ENCODE measurements at places on chromosomes 2 and 18. TPM values are rescaled to one million over a fixed set of nuclear protein-coding genes. Genes with fewer than 3 reads are reported as not detected.

- no peak overlapping the region for H3K4me3 ChIP-seq
- H3K36me3 ChIP-seq, result no peaks in the 10 kb centered on the region
- no peak overlapping the region for H3K27ac ChIP-seq
- no peak for DNase-seq
Observed at GRCh38 chr2:218091746-218092145, 22.7 kb downstream of the RUFY4 start.

- peaks cover 55% of the 10 kb centered on the region for H3K27me3 ChIP-seq
- peaks cover 10% of the 10 kb centered on the region for H3K4me1 ChIP-seq
- DNase-seq, result no peak
- peak overlapping the region; percentile 63 for H3K4me3 ChIP-seq
Observed at GRCh38 chr2:231926761-231927565, 767 bp upstream of the NPPC start.

GRCh38 chr18:55607773-55608172, 19.8 kb upstream of the TCF4 start:
- H3K27ac ChIP-seq, result no peak overlapping the region
- DNase-seq, result no peak
- no peak overlapping the region for H3K4me3 ChIP-seq
- no peaks in the 10 kb centered on the region for H3K4me1 ChIP-seq

GRCh38 chr2:95310216-95310615, 13.1 kb downstream of the KCNIP3 start:
- no peaks in the 10 kb centered on the region for H3K36me3 ChIP-seq
- H3K4me3 ChIP-seq, result no peak overlapping the region
- no peaks in the 10 kb centered on the region for H3K4me1 ChIP-seq
- H3K27me3 ChIP-seq, result no peaks in the 10 kb centered on the region

DNA sequence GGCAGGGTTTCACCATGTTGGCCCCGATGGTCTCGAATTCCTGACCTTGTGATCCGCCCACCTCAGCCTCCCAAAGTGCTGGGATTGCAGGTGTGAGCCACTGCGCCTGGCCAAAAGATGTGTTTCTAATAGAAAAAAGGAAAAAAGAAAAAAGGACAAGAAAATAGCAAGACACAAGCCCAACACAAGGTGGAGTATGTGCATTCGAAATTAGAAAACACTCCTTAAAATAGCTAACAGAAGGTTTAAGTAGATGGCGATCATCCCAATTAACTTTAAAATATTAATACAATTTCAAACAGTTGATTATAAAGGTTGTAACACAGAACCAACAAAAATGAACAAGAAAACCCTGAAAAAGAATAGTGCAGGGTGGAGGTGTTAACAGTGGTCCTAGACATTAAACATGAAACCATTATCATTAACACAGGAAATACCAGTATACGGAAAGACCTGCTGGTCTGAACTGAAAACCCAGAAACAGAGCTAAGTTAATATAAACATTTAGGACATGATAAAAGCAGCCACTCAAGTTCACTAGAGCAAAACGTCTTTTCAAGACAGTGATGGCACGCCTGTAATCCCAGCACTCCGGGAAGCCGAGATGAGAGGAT, 57.9 kb downstream of the HDLBP start:
- H3K4me1 ChIP-seq, result peaks cover 4% of the 10 kb centered on the region
- no peaks in the 10 kb centered on the region for H3K27me3 ChIP-seq
- no peak for DNase-seq
- H3K36me3 ChIP-seq, result peaks cover 61% of the 10 kb centered on the region

DNA sequence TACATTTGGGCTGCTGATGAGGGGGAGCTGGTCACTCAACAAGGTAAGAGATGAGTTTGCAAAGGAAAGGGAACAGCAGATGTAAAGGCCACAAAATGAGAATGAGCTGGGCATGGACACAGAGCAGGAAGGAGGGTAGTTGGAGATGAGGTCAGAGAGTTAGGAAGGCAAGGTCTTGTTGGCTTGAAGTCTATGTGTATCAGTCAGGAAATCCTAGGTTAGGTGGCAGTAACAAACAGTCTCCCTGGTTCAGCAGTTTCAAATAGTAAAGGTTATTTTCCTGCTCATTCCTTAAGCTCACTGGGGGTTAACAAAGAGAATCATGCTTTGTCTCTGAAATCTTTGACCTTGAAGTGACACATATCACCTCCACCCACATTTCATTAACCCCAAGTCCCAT, 58.3 kb upstream of the ARL4C start:
- H3K27me3 ChIP-seq, result peaks cover 2% of the 10 kb centered on the region
- no peaks in the 10 kb centered on the region for H3K36me3 ChIP-seq
- H3K27ac ChIP-seq, result no peak overlapping the region
- H3K4me1 ChIP-seq, result peaks cover 2% of the 10 kb centered on the region
- H3K4me3 ChIP-seq, result no peak overlapping the region
- no peak for DNase-seq

- DNase-seq, result no peak
- no peaks in the 10 kb centered on the region for H3K36me3 ChIP-seq
- no peak overlapping the region for H3K4me3 ChIP-seq
- H3K27me3 ChIP-seq, result no peaks in the 10 kb centered on the region
Observed at GRCh38 chr2:220704081-220704480, 868.0 kb downstream of the EPHA4 start.

DNA sequence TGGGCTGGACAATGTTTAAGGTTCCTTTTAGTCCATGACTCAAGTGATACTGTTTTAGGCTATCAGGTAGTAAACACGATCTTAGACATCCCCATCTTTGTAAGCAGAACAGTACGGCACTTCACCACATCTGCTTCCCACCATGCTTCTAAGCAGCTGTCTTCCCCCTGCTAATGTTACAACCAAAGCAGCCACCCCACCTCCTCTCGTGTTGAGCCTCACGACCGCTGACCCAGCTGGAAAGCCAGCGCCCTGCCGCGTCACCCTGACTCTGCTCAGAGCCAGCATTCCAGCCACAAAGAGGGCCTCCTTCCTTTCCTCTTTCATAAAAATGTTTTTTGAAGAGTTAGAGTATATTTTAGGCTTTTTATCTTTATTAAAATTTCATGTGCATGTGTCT, 9.4 kb downstream of the MTERF4 start:
- H3K27me3 ChIP-seq, result no peaks in the 10 kb centered on the region
- no peak overlapping the region for H3K27ac ChIP-seq
- H3K36me3 ChIP-seq, result peaks cover 59% of the 10 kb centered on the region

- H3K27me3 ChIP-seq, result no peaks in the 10 kb centered on the region
- no peaks in the 10 kb centered on the region for H3K36me3 ChIP-seq
- H3K27ac ChIP-seq, result no peak overlapping the region
- H3K4me3 ChIP-seq, result no peak overlapping the region
Observed at GRCh38 chr2:33298233-33298632, 178.2 kb upstream of the RASGRP3 start.

GRCh38 chr18:30446605-30447004, 595.9 kb downstream of the DSC3 start:
- no peak overlapping the region for H3K4me3 ChIP-seq
- H3K36me3 ChIP-seq, result no peaks in the 10 kb centered on the region
- no peak for DNase-seq
- no peak overlapping the region for H3K27ac ChIP-seq

DNA sequence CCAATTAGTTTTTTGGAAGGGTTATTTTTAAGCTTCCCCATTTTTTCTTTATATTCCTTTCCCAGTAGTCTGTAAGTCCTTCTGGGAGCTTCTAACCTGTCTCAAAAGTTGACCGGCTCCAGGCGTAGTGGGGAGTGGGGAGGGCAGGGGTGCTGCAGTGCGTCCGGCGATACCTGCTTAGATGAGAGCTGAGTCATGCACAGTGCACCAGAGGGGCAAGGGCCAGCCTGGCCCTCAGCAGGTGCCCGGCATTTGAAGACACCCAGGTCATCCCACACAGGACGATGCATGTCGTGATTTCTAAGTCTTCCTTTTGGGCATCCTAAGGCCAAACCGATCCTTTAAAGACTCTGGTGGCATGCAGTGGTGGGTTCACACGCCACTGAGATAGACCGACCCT, 73.4 kb downstream of the TPO start:
- no peak overlapping the region for H3K27ac ChIP-seq
- no peak overlapping the region for H3K4me3 ChIP-seq
- H3K27me3 ChIP-seq, result no peaks in the 10 kb centered on the region
- H3K36me3 ChIP-seq, result no peaks in the 10 kb centered on the region
- H3K4me1 ChIP-seq, result no peaks in the 10 kb centered on the region
- DNase-seq, result no peak

- peaks cover 23% of the 10 kb centered on the region for H3K4me1 ChIP-seq
- H3K27ac ChIP-seq, result no peak overlapping the region
- no peak overlapping the region for H3K4me3 ChIP-seq
- no peaks in the 10 kb centered on the region for H3K27me3 ChIP-seq
- H3K36me3 ChIP-seq, result peaks cover 37% of the 10 kb centered on the region
Observed at GRCh38 chr18:80126797-80127196, 17.7 kb downstream of the ADNP2 start.

- no peaks in the 10 kb centered on the region for H3K27me3 ChIP-seq
- no peak overlapping the region for H3K27ac ChIP-seq
- no peaks in the 10 kb centered on the region for H3K4me1 ChIP-seq
Observed at GRCh38 chr2:153519257-153519875, 40.8 kb upstream of the RPRM start.

GRCh38 chr2:186884587-186884986, 35.6 kb upstream of the ZSWIM2 start:
- no peak for DNase-seq
- H3K27me3 ChIP-seq, result peaks cover 1% of the 10 kb centered on the region
- H3K4me1 ChIP-seq, result no peaks in the 10 kb centered on the region
- no peak overlapping the region for H3K27ac ChIP-seq

DNA sequence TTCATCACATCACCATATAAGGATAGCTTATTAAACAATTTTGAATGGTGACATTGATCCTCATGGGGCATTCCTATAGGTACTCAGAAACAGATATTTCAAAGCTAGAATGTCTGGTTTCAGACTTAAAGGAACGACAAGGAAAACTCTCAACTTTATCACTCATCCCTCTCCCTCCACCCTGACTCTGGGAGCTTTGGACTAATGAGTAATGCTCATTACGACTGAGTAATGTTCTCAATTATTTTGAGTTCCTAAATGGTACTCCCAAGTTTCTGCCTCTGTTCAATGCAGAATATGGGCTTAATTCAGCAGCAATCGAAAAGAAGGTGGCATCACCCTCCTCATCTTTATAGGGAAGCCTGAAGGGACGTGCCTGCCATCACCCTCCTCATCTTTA, 43.4 kb downstream of the RFX8 start:
- no peaks in the 10 kb centered on the region for H3K4me1 ChIP-seq
- no peak overlapping the region for H3K27ac ChIP-seq
- H3K4me3 ChIP-seq, result no peak overlapping the region
- H3K36me3 ChIP-seq, result no peaks in the 10 kb centered on the region

DNA sequence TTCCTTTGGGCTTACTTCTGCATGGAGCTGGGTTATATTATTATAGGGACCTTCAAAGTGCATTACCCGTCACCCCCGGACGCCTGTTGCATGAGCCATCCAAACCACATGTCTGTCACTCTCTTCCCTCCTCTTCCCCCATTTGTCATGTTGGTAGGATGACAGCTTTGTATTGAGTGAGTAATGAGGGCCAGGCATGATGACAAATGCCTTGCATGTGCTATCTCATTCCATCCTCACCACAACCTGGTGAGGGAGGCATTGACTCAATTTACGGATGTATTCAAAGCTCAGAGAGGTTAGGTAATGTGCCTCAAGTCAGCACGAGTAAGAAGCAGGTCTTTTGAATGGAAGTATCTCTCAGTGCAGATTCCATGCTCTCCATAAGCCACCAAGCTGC, 510.5 kb upstream of the TNP1 start:
- no peak overlapping the region for H3K4me3 ChIP-seq
- no peak overlapping the region for H3K27ac ChIP-seq
- DNase-seq, result no peak

DNA sequence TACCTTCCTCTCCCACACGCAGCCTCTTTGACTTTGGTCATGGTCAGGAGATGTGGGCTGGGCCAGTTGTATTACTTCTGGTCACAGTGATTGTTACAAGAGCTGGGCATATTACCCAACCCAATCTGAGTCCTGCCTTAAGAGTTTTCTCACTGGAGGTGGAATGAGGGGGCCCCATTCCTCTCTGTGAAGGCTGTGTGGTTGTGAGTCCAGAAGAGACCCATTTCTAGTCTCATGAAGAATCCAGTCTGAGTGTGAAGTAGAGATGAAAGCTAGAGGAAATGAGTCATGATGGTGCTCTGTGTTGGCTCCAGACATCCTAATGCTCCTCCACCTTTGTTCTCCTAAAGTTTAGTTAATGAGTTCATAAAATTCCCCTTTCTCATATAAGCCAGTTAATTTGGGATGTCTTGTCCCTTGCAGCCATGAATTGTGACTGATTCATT, 50.8 kb upstream of the RASGRP3 start:
- no peak overlapping the region for H3K27ac ChIP-seq
- H3K4me1 ChIP-seq, result peaks cover 2% of the 10 kb centered on the region
- no peak overlapping the region for H3K4me3 ChIP-seq
- no peak for DNase-seq

- peak; percentile 48 for DNase-seq
- H3K4me3 ChIP-seq, result peak overlapping the region; percentile 42
Observed at GRCh38 chr18:12857991-12858544, 26.0 kb downstream of the PTPN2 start.

DNA sequence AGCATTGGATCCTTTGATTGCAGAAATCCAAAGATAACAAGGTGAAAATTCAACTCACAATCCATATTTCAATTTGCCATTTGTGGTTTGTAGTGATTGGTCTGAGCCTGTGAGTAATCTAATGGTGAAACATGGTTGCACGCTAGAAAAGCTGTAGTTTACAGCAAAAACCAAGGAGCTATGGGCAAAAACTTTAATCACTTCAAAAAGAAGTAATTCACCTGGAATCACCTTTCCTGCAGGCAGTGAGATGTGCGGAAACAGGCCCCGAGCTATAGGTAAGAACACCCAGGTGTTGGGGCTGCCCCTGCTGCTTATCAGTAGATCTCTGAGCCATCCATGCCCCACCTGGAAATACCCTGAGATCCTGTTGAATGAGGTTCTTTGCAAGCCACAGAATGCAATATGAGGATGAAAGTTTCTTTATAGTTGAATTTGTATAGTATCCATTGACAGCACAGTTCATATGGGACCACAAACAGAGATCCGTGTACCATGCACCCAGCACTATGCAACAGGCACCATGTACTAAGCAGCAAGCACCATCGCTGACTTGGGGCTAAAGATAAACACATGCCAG, 208.2 kb downstream of the SPP2 start:
- peaks cover 2% of the 10 kb centered on the region for H3K36me3 ChIP-seq
- H3K27me3 ChIP-seq, result no peaks in the 10 kb centered on the region
- peak overlapping the region; percentile 27 for H3K27ac ChIP-seq
- no peak overlapping the region for H3K4me3 ChIP-seq

- H3K27me3 ChIP-seq, result no peaks in the 10 kb centered on the region
- no peak overlapping the region for H3K4me3 ChIP-seq
- H3K36me3 ChIP-seq, result peaks cover 31% of the 10 kb centered on the region
- H3K4me1 ChIP-seq, result no peaks in the 10 kb centered on the region
- DNase-seq, result no peak
Observed at GRCh38 chr2:240127191-240127750, 8.8 kb downstream of the COPS9 start.

- H3K4me3 ChIP-seq, result no peak overlapping the region
- DNase-seq, result no peak
- no peak overlapping the region for H3K27ac ChIP-seq
Observed at GRCh38 chr2:12116228-12116750, 369.9 kb downstream of the LPIN1 start.

The LBX2 gene
- 0.36 TPM for total RNA-seq

The SLC19A3 gene
- total RNA-seq, result not detected

The MRPL19 gene
- 70.6 TPM for total RNA-seq

The ALLC gene
- total RNA-seq, result not detected

The EVA1A gene
- total RNA-seq, result not detected

The SERPINB12 gene
- not detected for total RNA-seq

The KCNJ13 gene
- total RNA-seq, result not detected
